ENCODE measurements at places on chromosomes 1 and 21.
A peak's percentile ranks its signal among the peaks of the same experiment; 100 is the strongest.

DNA sequence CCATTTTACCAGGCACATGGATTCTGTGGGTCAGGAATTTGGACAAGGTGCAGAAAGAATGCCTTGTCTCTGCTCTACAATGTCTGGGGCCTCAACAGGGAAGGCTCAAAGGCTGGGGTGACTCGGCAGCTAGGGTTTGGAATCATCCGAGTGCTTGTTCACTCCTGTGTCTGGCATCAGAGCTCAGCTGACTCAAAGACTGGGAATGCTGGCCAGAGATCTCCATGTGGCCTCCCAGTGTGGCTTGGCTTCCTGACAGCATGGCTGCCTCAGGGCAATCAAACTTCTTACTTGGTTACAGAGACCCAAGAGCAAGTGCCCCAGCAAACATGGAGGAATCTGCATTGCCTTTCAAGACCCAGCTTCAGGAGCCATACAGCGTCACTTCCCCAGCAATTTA is 110.5 kb downstream of the TOMM20 start:
- DNase-seq: no peak

GRCh38 chr1:33300673-33301072 is 20.2 kb downstream of the A3GALT2 start:
- DNase-seq: no peak

DNA sequence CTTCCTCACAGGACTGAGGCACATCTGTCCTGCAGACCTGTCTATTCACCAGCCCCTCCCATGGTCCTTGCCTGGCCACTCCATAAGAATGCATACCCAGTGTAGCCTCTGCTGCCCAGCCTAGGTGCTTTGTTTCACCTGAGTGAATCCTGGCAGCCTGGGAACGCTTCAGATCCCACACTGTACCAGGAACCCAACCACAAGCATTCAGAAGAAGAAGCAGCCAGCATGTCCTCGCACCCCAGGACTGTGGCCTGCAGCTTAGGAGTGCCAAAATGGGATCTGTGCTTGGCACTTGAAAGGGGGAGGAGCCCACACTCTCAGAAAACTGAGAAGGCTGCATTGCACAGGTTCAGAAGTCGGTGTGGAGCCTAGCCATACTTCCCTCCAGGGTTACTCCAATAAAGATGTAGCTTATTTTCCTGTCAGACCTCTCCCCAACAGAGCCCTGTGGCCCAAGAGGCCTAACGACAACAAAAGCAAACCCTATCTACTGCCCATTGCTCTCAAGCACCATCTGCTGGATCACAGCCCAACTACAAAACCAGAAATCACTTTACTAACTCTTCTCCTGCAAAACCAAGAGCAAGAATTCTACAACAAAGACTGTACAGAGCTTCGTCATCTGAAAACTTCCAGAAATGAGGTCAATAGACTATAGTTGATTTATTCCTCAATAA is 923.1 kb upstream of the NEGR1 start:
- DNase-seq: no peak

DNA sequence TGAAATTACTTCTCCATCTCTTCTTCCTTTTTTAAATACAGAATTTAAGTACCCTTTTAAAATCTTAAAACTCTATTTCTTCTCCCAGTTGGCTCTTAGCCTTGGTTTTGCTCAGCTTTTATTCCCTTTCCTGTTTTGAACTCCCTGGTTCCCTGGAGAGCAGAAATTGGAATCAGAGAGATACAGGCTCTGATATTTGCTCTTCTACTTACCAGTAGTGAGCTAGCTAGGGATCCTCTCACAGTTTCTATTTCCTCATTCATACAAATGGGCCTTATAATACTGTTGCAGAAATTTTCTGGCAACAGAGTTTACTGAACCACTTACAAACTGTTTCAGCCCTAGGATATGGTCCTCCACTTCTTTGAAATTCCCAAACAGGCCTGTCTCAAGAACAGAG is 606.3 kb downstream of the NUF2 start:
- DNase-seq: no peak

GRCh38 chr21:28604946-28605537 is 387.6 kb downstream of the LTN1 start:
- no peak for DNase-seq

GRCh38 chr1:43437031-43437973 is 16.4 kb downstream of the HYI start:
- DNase-seq: no peak

GRCh38 chr1:24920533-24920925 is 9.5 kb downstream of the RUNX3 start:
- peak; percentile 55 for DNase-seq

DNA sequence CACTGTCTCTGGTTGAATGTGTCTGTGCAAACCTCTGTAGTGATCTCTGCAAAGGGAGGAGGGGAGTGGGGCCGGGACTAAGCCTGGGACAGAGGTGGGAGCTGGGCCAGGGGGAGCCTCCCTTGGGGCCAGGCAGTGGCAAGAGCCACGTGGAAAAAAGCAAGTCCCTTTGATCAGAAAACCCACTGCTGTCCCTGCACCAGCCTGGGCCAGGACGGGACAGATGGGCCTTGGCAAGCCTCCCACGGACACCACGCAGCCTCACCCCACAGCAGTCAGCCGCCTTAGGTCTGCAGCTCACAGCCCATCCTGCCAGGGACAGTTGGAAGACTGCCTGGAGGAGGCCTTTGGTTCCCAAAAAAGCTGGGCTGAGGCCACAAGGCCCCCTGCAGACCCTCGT is 11.7 kb upstream of the TRAPPC10 start:
- DNase-seq: no peak

DNA sequence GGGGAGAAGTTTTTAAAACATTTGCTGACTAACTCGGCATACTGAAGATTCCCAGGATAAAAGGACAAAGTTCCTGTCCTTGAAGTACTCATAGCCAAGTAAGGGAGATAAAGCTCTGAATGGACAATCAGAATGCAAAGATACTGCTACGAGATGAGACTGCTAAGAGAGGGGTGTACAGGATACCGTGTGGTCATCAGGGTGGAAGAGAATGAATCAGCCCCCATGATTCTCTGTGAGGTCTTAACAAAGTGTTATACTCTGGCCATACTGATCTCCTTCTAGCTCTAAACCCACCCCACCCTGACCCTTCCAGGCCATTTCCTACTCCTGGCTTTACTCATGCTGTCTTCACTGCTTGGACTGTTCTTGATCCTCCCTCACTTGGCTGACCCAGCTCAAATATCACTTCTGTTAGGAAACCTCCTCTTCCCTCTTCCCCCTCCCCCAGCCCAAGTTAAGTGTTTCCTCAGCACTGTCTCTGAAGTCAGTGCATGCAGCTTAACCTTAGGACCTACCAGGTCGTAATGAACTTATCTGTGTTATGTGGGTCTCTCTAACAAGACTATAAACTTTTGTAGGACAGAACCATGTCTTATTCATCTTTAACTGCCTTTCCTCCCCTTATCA is 15.8 kb upstream of the MAGOH start:
- DNase-seq: no peak

DNA sequence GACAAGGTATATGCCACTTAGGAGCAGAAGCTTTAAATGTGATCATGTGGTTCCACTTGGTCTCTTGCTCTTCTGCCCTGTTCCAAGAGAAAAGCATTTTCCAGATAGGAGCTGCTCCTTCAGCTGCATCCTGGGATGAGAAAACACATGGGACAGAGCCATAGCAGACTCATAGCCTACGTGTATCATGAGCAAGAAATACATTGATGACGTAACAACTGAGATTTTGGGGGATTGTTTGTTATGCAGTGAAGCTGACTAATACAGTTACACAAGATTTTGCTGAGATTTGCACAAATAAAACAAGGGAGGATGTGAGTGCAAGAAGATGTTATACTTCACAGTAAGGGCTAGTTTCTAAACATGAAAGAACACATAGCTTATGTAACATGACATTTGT is 36.0 kb upstream of the IRF2BP2 start:
- DNase-seq: no peak

DNA sequence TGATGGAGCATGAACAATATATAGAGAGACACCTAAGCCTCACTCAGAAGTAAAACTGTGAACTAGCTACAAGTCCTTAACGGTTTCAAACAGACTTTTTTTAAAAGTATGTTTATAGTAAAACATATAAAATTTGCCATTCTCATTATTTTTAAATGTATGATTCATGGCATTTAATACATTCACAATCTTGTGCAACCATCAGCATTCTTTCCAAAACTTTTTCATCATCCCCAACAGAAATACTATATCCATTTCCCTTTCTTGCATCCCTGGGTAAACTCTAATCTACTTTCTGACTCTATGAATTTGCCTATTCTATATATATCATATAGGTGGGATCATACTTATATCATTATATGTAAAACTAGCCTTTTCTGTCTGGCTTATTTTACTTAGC is 25.5 kb downstream of the EVI5 start:
- DNase-seq: no peak

- no peak for DNase-seq
Observed at GRCh38 chr1:56084246-56084645, 495.1 kb downstream of the PLPP3 start.

GRCh38 chr1:59638231-59638711 is 176.5 kb upstream of the HOOK1 start:
- DNase-seq: no peak

DNA sequence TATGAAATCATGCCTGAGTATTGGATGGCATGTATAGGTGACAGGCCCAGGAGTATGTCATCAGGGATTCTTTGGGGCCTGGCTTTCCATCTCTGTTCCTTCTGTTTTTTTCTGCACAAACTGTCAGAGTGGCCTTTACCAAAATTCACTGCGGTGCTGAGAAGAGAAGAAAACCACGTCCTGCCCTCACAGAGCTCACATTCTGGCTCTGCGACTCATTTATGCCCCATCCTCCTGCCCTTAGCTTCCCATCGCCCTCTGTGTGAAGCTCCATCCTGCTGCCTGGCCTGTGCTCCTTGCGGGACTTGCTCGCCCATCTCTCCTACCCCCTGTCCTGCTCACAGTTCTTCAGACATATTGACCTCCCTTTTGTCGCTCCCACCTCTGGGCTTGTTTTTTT is 73.4 kb downstream of the HUNK start:
- DNase-seq: no peak

DNA sequence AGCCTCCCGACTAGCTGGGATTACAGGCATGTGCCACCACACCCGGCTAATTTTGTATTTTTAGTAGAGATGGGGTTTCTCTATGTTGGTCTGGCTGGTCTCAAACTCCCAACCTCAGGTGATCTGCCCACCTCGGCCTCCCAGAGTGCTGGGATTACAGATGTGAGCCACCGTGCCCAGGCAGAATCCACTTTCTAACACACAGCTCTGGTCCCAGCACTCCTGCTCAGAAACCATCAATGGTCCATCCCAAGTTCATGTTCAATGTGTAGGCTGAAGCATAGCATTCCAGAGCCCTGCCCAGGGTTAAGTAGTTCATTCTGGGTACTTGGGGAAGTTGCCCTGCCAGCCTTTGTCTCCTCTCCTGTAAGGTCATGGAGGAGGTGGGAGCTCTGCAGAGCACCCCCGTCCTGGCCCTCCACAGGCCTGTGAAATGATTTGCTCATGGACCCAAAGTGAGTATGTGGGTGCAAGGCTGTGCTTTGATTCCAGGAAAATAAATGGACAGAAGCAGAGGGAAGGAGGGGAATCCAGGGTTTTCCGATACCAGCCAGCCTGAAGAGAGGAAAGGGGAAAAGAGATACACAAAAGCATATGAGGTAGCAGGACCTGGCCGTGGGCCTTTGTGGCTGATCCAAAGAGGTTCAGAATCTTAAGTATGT is 55.2 kb downstream of the NENF start:
- no peak for DNase-seq

GRCh38 chr1:66676613-66677298 is 75.5 kb upstream of the DYNLT5 start:
- DNase-seq: no peak

DNA sequence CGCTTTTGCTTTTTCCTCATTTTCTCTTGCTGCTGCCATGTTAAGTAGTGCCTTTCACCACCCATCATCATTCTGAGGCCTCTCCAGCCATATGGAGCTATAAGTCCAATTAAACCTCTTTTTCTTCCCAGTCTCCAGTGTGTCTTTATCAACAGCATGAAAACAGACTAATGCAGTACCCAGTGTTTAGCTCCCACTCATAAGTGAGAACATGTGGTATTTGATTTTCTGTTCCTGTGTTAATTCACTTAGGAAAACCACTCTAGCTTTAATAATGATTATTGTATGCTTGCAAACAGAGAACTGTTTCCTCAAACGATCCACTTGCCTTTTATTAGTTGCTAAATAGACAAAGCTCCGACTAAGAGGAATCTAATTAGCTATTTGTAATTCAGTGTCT is 43.3 kb downstream of the IL23R start:
- no peak for DNase-seq

DNA sequence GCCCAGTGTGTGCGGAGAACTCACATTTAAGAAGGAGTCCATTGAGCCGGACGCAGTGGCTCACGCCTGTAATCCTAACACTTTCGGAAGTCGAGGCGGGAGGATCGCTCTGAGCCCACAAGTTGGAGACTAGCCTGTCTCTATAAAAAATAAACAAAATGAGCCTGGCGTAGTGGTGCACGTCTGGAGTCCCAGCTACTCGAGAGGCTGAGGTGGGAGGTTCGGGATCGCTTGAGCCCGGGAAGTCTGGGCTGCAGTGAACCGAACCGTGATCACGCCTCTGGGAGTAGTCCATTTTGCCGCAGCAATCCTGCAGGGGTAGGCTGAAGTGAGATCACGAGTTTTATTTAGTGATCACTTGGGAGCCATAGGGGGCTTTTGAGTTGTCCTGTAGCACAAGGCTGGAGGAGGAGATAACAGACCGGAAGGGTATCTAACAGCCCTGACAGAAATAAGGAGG is 497 bp upstream of the FUCA1 start:
- no peak for DNase-seq

- DNase-seq: no peak
Observed at GRCh38 chr1:56115701-56116100, 463.7 kb downstream of the PLPP3 start.

DNA sequence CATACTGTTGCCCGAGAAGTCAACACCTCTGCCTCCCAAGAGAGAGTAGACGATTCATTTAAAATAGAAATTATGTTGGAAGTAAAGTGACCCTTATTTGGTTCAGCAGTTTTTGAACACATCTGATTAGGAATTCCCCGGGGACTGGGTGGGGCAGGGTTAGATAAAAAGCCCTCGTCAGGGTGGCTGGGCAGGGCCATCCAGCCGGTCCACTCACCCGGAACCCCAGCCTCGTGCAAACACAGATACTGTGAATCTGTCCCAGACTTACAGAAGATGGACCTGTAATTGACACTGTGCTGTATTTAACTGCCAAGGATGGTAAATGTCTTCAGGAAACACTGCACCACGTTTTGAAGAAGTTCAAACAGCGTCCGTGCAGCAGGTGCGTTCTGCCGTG is 63.7 kb downstream of the PRDM16 start:
- no peak for DNase-seq

- no peak for DNase-seq
Observed at GRCh38 chr21:33132054-33132453, 62.1 kb downstream of the OLIG1 start.

Data from activated naive CD4-positive, alpha-beta T cell treated with Interleukin-2 at 50 U/mL for 16 hours (primary cell).